ENCODE measurements at places on chromosomes 2 and 18.
A peak's percentile ranks its signal among the peaks of the same experiment; 100 is the strongest.

- no peak for DNase-seq
Measured at GRCh38 chr18:70363861-70364260, 75.0 kb downstream of the SOCS6 start.

- DNase-seq: no peak
Measured at GRCh38 chr2:24461685-24462084, 29.4 kb upstream of the NCOA1 start.

- DNase-seq: peak; percentile 28
Measured at GRCh38 chr2:178628605-178629004, 148.3 kb downstream of the PLEKHA3 start.

- no peak for DNase-seq
Measured at GRCh38 chr2:71592181-71592711, 138.9 kb downstream of the DYSF start.

DNA sequence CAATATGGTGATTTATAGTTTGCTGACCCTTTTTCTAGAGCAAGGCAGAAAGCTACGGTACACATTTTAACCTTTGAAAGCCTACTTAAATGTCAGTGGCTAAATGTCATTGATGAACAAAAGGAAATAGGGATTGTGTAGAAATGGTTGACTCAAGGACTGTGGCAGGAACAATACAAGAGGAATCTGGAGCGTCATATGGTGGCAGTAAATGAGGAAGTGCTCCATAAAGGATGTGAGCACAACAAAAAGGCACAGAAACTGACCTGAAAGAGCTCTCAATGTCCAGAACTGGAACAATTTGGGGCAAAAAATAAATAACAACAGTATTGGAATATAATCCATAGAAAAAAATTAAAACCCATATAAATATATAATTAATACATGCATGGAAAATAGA is 443.9 kb upstream of the VRK2 start:
- DNase-seq: no peak

- DNase-seq: no peak
Measured at GRCh38 chr2:111678651-111679050, 205.3 kb downstream of the ANAPC1 start.

GRCh38 chr2:236816197-236817170 is 246.9 kb downstream of the ACKR3 start:
- DNase-seq: no peak

DNA sequence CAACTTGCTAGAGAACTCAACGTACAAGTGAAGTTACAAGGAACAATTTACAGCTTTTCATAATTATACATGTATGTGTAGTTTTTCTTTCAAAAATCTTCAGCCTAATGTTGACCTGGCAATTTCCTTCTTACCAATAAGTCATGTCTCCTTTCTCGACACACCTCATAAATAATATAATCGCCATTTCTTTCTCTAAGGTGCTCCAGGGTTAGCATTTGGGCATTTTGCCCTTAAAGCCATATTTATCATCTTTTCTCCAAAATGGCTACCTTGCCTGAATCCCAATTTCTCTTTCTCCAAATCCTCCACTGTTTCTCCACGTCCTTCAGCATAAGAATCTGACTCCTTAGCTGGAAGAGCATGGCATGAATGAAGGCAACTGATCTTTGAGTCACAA is 50.3 kb upstream of the RAB27B start:
- no peak for DNase-seq

- peak; percentile 40 for DNase-seq
Measured at GRCh38 chr2:195319112-195319460, 337.9 kb upstream of the SLC39A10 start.

DNA sequence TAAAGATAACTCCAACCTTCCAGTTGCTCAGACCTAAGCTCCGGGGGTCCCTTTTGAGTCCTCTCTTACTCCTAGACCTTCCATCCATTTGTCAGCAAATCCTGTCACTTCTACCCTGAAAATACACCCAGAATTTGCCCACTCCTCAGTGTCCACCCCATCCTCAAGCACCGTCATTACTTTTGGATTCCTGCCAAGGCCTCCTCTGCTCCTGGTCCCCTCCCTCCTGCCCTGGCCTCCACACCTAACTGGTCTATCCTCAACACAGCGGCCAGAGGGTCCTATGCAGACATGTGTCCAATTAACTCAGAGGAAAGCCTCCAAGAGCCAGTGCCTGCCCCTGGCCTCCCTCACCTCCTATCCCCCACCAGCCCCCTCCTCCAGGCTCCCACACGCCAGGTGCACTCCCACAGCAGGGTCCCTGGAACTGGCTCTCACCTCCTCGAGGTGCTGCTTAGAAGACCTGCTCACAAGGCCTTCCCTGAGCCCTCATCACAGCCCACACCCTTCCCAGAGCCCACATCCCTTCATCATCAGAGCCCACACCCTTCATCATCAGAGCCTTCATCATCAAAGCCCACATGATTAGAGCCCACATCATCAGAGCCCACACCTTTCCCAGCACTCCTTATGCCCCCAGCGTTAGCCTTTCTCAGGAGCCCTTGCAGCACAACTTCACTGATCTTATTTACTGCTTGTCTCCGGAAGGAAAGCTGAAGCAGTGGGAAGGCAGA is 20.4 kb downstream of the FAM178B start:
- no peak for DNase-seq

DNA sequence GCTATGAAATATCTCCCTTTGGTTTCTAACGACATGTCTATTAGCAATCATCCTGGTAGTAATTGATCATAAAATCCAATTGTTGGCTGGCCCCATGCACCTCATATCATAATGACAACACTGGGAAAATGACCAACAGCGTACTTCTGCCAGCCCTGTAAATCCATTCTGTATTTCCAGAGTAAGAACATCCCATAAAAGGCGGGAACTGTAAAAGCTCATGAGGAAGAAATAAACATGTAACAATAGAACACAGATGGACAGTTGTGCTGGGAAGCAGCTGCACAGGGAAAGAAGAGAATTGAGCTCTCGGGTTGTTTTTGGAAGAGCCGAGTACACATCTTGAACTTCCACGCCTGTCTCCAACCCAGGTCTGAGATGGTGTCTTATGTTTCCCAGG is 218.7 kb downstream of the CMPK2 start:
- DNase-seq: no peak

GRCh38 chr2:157903151-157903550 is 27.0 kb upstream of the ACVR1 start:
- DNase-seq: no peak

- DNase-seq: no peak
Measured at GRCh38 chr2:16700551-16701259, 35.1 kb upstream of the CYRIA start.

DNA sequence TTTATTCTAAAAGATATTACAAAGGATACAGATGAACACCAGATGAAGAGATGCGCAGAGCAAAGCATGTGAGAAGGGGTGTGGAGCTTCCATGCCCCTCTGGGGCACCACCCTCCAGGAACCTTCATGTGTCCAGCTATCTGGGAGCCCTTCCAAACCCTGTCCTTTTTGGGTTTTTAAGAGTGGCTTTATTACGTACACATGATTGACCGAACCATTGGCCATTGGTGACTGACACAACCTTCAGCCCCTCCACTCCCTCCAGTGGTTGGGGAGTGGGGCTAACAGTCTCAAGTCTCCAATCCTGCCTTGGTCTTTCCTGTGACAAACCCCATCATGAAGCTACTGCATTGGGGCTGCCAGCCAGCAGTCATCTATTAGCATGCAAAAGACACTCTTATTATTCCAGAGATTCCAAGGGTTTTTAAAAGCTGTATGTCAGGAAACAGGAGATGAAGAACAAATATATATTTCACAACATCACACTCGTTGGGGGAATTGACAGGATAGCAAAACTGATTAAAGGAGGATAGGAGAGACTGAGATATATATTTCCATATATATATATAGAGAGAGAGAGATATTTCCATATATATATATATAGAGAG is 19.4 kb downstream of the IL1B start:
- no peak for DNase-seq

DNA sequence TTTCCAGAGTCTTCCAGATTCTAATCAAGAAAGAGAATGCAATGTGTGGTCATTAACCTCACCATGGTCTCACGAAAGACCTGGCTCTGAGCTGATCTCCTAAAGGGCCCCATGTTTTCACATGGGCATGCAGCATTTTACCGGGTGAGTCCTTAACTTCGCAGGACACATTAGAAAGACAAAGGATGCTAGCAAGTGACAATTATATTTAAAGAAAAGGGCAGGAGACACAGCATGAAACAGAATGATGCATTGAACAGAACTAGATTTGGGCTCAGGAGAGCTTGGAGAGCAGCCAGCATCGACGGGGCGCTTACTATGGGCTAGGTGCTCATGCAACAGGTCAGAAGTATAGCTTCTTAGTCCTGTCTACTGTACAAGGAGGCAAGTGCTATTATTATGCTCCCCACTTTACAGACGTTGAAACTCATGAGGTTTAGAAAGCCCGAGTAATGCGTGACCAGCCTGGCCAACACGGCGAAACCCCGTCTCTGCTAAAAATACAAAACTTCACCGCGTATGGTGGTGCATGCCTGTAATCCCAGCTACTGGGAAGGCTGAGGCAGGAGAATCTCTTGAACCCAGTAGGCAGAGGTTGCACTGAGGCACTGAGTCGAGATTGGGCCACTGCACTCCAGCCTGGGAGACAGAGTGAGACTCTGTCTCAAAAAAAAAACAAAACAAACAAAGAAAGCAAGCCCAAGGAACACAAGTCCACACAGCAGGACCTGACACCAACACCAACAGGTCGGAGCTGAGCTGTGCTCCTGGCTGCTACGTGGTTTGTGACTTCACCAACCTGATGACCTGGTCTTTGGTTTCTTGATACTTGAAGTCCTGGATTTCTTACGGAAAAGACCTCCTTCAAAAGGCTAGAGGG is 16.1 kb downstream of the MBP start:
- DNase-seq: no peak

GRCh38 chr18:68520406-68521075 is 194.4 kb downstream of the TMX3 start:
- peak; percentile 9 for DNase-seq

DNA sequence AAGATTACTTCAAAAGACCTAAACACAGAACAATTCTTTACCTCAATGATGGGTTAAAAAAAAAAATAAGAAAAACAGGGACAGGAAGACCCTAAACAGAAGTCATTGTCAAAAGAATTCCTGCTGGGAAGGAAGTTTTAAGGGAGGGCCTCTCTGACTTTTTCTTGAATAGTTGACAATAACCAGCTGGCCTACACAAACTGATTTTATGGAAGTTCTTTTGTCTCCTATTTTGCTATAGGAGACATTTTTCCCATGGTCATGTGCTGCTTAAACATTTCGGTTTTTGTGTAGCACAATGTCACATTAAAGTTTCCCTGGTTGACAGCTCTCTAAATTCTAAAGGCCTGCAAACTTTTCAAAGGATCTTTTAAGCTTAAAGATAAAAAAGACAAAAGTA is 55.3 kb downstream of the RFTN2 start:
- DNase-seq: no peak

GRCh38 chr2:231063347-231063746 is 6.7 kb downstream of the PSMD1 start:
- no peak for DNase-seq

DNA sequence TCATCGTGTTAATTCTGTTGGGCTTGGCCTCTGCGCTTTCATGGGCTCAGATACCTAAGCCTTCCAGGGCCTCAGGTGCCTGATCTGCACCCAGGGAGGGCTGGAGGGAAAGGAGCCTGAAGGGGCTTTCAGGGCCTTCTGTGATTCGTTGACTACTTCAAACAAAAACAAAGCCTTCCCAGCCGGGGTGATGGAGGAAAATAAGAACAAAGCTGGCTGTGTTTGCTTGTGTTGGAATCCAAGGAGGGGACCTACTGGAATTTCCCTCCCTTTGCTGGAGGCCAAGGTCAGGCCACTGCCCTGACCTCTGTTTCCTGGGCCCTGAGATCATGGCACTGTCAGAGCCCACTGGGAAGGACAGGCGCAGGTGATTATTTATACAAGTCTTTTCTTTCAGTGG is 135.3 kb downstream of the KLHL29 start:
- DNase-seq: no peak

- DNase-seq: peak; percentile 37
Measured at GRCh38 chr18:34773961-34774766, 64.1 kb downstream of the DTNA start.

DNA sequence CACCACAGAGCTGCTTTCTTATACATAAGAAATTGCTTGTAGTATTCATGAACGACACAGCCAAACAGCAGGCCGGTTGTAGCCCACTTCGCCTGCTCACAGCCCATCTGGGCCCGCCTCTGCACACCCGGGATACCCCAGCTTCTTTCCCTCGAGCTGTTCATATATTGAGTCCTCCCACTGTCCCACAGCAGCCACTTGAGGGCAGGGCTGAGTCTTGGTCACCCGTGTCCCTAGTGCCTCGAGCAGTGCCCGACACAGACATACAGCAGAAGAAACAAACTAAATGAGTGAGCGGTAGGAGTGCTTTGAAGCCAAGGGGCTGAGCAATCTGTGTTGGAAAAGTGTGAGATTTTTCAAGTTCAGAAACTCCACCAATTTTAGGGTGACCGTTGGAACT is 251.4 kb downstream of the KLHL29 start:
- peak; percentile 41 for DNase-seq

- DNase-seq: peak; percentile 32
Measured at GRCh38 chr18:12839526-12840196, 44.4 kb downstream of the PTPN2 start.

DNA sequence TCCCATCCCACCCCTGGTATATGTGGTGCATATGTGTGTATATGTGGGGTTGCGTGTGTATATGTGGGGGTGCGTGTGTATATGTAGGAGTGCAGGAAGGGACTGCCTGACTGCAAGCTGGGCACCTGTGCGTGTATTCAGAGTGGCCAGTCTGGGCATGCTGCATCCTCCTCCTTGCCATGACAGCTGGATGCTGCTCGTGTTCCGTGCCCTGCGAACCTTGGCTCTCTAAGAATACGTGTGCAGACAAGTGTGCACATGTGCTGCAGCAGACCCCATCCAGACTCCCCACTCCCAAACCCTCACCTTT is 222.1 kb downstream of the CELF4 start:
- DNase-seq: no peak

DNA sequence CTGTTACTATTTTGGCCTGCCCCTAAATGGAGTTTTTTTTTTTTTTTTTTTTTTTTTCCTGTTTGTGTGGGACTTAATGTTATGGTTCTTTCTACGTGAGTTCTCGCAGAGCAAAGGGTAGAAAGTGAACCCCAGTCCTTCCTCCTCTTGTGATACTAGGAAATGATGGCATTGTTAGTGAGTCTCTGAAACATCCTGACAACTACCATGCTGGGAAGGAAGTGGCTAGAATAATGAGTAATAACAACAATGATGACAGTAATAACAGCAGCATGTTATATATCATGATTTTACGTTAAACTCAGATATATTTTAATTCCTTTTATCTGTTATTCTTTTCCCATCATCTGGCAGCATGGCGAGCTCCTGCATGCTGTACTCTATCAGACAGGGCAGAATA is 216.2 kb upstream of the LINC00305 start:
- no peak for DNase-seq
